ENCODE measurements at places on chromosomes 11 and 22. TPM values are rescaled to one million over a fixed set of nuclear protein-coding genes. Genes with fewer than 3 reads are reported as not detected.

The CDKN1C gene
- total RNA-seq = 54.8 TPM

The ADAMTS8 gene
- total RNA-seq = 1.2 TPM

The PANX3 gene
- total RNA-seq = not detected

The ZNF215 gene
- 6.4 TPM for total RNA-seq

The LRRC56 gene
- 7.7 TPM for total RNA-seq

The GGTLC3 gene
- 6.2 TPM for total RNA-seq

The OR51B2 gene
- total RNA-seq = not detected

The ARHGEF17 gene
- total RNA-seq = 68.2 TPM

The TYR gene
- not detected for total RNA-seq

The ME3 gene
- total RNA-seq = 13.2 TPM

The OMP gene
- 1.8 TPM for total RNA-seq

The EI24 gene
- 69.1 TPM for total RNA-seq

The LARGE1 gene
- total RNA-seq = 22.9 TPM

The SOX10 gene
- total RNA-seq = 1.5 TPM

The TESMIN gene
- total RNA-seq = 8.7 TPM

The RFPL3 gene
- total RNA-seq = not detected

The MS4A3 gene
- not detected for total RNA-seq

The CYTH4 gene
- 30.2 TPM for total RNA-seq

The ART1 gene
- 0.31 TPM for total RNA-seq

The HBB gene
- total RNA-seq = 59.9 TPM

The CDC42BPG gene
- 20.7 TPM for total RNA-seq

The NXPE2 gene
- total RNA-seq = 0.22 TPM

The IL18 gene
- total RNA-seq = 25.2 TPM

The KRTAP5-9 gene
- total RNA-seq = 0.66 TPM

The ANGPTL5 gene
- total RNA-seq = not detected

The MMP13 gene
- total RNA-seq = not detected

All from kidney (tissue), 22 donors.